ENCODE measurements at places on chromosomes 13 and 19.

- DNase-seq, result no peak
Measured at GRCh38 chr19:1377965-1378785, 5.5 kb upstream of the NDUFS7 start.

GRCh38 chr19:29098863-29099481 lies 114.0 kb downstream of the UQCRFS1 start:
- no peak for DNase-seq

DNA sequence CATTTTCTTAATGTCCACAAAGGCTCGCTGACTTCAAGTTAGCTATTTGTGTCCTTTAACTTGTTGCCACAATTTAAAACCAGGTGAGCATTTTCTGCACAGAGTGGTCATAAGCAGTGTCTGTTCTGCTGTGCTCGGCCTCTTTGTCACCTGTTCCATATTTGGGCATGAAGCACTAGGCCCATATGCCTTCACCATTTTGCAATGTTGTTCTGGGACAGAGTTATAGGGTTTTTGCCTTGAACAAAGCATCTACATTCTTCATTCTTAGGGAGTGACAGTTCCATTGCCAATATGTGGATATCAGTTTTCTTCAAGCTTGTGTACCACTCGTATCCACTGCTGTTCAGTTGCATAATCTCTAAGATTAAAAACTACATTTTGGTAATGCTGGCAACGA lies 56.1 kb downstream of the LRCH1 start:
- no peak for DNase-seq

GRCh38 chr19:17125728-17126677 lies 50.4 kb downstream of the MYO9B start:
- DNase-seq, result no peak

- no peak for DNase-seq
Measured at GRCh38 chr19:2171349-2172145, 7.8 kb downstream of the DOT1L start.

- no peak for DNase-seq
Measured at GRCh38 chr13:63700350-63700749, 2284.7 kb upstream of the PCDH20 start.

DNA sequence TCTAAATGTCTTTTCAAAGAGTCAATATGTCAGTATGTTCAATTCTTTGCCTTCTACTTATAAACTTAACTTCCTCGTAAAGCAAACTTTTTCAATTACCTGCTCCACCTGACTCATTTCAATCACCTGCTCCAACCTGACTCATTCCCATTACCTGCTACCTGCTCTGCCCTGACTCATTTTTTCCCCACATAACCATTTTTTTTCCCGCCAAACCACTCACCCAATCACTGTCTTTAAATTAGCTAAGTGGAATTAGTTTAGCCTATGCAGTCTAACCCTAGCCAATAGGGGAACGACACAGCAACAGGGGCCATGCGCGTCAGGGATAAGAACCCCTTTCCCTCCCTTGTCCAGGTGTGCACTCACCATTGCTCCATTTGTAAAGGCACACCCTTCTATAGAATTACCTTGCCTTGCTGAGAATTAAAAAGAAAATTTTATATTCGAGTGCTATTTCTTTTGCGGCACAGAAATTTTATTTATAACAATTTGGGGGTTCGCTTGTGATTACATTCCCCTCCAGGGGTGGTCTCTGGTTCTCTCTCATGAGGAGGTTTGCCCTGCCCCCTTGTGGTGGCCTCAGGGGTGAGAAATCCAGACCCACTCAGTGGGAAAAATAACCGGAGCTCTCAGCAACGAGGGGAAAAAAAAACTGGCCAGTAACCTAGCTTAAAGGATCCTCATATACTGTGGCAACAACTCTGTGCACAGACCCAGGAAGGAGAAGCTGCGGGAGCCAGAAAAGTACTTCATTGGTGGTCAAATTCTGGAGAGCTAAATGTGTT lies 193.1 kb downstream of the ZNF486 start:
- no peak for DNase-seq

DNA sequence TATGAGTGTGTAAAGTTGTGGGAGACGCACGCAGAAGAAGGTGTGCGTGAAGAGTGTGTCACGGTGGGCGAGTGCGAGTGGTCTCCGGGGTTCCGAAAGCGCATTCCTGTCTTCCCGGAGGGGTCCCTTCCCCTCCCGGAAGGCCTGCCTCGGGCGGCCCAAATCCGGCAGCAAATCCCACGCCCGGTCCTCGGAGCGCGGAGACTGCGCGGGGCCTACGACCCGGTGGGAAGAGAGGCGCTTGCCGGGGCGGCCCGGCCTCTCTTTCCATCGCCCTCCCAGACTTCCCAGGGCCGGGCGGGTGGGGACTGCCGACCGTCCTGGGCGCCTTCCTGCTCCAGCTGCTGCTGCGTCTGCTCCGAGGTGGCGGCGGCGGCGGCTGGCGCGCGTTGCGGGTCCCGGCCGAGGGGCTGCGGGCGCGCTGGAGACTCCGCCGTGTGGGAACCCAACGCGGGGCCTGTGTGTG lies 2.1 kb downstream of the ZIC5 start:
- no peak for DNase-seq

DNA sequence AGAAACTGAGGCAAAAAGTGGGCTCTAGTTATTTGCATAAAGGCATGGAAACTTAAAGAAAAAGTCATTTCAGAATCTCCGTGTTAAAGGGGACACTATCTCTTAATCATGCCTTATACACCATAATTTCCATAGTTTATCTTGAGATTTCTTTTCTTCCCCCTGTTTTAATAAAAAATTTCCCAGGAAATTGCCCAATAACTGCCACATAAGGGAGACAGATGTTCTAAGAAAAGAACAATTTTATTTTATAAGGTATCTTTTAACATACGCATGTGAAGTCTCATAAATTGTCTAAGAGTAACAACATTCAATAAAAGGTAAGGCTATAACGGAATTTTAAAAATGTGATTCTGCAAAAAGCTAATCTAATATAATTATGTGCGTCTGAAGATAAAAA lies 371.3 kb downstream of the IRS2 start:
- DNase-seq, result no peak

DNA sequence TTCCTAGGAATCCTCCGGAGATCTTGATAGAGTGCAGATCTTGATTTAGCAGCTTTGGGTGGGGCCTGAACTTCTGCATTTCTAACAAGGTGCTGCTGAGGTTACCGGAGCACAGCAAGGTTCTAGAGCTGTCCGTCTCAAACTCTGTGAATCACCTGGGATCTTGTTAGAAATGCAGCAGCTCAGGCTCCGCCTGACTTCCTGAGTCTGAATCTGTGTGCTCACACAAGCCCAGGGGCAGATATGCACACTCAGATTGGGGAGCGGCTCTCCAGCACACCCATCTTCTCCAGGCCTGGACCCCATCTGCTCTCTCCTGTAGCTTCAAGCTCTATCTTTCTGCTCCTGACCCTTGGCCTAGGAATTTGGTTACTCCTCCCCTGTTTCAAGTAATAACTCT lies 3.5 kb upstream of the TEX26 start:
- no peak for DNase-seq

- DNase-seq, result no peak
Measured at GRCh38 chr19:57239982-57240310, 486 bp upstream of the ZNF805 start.

- DNase-seq, result no peak
Measured at GRCh38 chr13:107866032-107866940, 349.1 kb downstream of the LIG4 start.

DNA sequence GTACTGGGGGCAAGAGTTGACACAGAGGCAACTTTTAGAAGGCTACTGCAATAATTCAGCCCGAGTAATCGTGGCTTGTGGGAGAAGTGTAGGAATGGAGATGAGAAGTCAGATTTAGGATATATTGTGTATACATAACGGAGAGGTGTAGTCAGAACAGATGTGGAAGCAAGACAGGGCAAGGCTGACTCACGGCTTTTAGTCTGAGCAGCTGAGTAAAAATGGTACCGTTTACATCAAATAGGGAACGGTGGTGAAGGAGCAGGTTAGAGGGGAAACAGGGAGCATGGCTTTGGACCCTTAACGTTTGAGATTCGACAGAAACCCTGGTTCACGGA lies 796 bp upstream of the LSM14A start:
- no peak for DNase-seq

DNA sequence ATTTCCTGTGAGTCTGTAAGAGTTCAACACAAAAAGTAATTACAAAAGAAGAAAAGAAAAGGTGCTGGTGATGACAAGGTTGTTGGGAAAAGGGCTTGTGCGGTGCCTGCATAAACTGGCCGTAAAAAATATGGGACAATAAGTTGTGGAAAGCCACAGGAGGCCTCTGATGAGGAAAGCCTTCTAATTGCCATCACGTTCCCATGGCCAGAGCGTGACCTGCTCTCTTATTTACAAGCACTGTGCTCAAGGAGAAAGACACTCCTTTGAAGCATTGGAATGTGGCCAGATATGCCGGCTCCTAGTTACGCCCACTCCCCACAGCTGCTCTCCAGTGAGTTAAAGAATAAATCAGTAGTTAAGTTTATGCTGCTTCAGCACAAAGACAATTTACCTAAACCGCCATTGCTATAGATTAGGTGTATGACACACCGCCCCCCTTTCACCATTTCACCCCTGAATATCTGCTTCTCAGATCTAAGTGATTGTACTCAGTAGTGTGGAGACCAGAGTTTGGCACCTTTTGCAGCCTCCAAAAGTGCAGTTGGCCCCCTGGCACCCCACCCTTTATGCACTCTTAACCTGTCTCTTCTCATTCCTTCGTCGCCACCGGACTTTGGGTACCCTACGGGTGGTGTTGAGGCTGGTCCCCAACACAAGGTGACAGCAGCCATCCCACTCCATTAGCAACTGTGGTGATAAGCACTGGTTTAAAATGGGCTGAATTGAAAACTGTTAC lies 8.1 kb upstream of the PGLYRP1 start:
- DNase-seq, result no peak

DNA sequence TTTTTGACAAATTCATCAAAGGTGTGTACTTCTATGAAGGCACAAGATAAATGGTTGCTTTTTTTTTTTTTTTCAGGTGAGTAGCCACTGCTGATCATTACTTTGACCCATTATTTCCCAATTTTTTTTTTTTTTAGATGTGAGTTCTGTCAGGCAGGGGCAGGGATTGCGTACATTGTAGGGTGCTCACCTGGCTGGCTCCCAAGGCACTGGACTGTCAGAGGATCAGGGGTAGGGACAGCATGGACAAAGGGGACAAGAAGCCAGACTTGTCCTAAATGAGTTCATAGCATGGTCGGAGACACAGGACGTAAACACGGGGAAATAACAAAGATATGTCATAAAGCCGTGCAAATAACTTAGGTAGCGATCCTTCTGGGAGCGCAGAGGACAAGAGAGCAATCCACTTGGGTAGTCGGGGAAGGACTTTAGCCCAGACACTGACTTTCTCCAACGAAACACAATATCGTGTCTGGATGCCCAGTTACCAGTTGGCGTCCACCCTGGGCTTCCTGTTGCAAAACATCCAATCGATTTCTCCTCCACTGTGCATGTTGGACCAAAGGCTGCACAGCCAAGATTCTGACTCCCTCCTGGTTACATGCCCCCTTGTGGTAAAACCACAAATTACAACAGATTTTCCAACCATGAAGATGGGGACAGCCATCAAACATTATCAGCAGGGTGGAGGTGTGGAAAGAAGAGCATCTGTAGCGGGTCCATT lies 27.5 kb upstream of the KATNAL1 start:
- no peak for DNase-seq

- no peak for DNase-seq
Measured at GRCh38 chr13:98143157-98143553, 261 bp downstream of the FARP1 start.

GRCh38 chr19:33621065-33621785 lies 528 bp upstream of the CHST8 start:
- no peak for DNase-seq

DNA sequence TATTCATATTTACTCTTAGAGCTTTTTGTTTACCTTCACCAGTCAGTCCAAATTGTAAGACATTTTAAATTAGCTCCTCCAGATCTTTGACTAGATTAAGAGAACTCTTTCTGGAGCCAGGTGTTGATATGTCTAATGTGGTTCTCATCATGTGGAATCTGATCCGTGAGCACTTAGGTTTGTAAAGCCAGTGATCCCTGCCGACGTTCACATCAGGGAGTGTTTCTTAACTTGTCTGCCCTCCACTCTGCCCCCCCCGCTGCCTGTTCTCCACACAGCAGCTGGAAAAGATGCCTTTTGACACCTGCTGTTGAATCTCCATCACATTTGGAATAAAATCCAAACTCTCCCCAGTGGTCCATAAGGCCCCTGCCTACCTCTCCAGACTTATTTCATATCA lies 17.7 kb downstream of the METTL21C start:
- DNase-seq, result no peak

DNA sequence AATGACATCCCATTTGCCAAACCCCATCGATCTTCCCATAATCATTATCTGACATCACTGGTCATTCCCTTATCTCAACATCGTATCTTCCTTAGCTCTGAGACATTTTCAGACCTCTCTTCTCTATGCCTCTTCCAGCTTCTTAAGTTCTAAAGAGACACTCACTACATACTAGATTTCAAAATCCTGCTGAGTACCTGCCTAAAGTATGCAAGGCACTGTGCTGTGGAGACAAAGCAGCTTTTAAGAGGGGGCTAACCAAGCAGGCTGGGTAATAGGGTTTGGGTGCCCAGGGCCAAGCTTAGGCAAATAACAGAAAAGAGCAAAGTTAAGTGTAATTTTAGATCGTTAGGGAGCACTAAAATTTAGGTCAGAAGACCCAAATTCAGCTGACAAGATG lies 3.4 kb upstream of the POMP start:
- DNase-seq, result no peak

- DNase-seq, result no peak
Measured at GRCh38 chr13:76387566-76387965, 498.6 kb downstream of the KCTD12 start.

- DNase-seq, result no peak
Measured at GRCh38 chr19:35868172-35868822, at the start of gene APLP1. Gene APLP1, plus strand, starts transcription at chr19:35868574. Its CDS starts 63 bp downstream, at chr19:35868637.

DNA sequence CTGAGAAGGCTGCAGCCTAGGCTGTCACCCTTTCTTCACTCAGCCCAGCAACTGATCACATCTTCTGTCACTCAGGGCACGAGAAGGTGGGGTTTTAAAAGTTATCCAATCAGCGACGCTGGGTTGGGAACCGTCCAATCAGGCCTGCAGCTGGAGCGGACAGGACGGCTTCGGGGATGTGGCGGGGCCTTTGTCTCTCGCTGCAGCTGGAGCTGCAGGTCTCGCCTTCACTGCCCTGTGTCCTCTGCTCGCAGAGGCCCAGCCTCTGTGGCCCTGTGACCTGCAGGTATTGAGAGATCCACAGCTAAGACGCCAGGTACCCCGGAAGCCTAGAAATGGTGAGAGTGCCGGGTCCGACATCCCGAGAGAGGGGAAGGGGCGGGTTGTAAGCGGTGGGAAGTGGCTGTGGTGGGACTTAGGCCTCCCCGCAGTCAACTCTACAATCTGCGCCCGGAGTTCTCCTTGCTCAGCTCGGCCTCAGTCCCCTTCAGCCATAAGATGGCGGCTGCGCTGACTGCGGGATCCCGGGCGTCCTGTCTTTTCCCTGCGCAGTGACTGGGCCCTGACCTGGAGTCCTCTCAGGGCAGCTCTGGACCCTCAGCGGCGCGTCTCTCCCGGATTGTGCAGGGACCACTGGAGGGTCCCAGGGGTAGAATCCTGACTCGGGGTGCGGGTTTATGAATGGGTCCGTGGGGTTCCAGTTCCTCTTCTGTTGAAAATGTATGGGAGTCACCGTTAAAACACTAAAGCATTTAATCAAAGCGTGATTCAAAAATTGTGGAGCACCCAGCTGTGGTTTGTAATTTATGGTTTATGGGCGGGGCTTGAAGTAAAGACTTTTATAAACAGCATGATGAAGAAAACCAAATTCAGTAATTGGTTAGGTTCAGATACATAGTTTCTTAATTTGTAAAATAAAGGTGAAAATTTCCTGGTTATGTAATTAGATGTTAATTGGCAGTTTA lies at the start of gene ZNF714:
Gene ZNF714, plus strand, starts transcription at position 193 of the 965 bp plus-strand sequence. CDS start 16,066 bp downstream, outside the sequence.
- DNase-seq, result peak; percentile 64

GRCh38 chr19:58579473-58580142 lies 6.5 kb upstream of the MZF1 start:
- DNase-seq, result no peak

GRCh38 chr13:80873589-80873988 lies 532.7 kb upstream of the SPRY2 start:
- no peak for DNase-seq
